ENCODE measurements at places on chromosomes 5 and 9.

DNA sequence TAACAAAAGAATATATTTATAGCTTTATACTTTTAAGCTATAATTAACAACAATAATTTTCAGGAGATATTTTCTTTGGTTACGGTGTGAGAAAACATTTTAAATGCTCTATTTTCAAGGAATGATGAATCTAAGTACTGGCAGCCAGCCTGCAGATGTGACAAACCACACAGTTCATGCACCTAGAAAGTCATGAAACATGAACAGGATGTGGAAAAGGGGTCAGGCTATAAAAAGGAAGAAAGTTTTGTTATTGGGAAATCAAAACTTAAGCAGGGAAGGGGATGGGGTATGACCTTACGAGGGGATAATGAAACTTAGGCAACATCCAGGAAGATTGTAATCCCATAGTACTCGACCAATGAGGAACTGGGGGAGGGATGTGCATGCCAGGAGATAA is 508.7 kb upstream of the GRAMD2B start:
- DNase-seq: peak; percentile 11

- DNase-seq: peak; percentile 52
Measured at GRCh38 chr9:69199769-69200470, 25.8 kb downstream of the TJP2 start.

DNA sequence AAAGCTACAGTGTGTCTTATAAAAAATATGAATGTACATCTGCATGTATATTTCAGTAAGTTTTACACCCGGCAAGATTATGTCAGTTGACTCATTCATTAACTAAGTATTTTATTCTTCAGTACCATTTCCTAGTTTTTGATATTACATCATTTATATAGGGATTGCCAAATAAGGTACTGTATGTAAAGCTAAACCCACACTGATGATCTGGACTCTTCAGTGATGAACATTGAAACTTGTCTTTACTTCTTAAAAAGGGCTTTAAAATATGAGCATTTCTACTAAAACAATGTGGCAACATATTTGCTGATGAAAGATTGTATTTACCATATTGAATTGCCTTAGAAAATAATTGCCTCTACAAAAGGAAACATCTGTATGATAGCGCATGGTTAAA is 151.8 kb upstream of the TLX3 start:
- no peak for DNase-seq

- no peak for DNase-seq
Measured at GRCh38 chr5:130529511-130530485, 625.5 kb downstream of the CHSY3 start.

DNA sequence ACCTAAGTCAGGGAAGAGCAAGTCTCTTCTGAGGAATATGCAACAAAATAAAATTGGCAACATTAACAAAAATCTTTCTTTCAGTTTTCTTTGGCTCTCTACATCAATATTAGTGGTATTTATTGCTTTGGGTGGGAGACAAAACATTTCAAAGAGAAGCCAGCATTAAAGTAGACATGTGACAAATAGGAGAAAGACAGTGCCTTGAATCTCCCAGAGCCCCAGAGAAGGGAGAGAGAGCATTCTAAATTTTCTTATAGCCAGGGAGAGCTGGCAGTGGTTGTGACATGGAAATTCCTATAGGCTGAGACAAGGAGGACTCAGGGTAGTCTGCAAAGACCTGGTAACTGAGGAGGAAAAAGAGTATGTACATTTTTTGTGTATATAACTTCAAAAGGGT is 79.4 kb upstream of the NREP start:
- peak; percentile 29 for DNase-seq

DNA sequence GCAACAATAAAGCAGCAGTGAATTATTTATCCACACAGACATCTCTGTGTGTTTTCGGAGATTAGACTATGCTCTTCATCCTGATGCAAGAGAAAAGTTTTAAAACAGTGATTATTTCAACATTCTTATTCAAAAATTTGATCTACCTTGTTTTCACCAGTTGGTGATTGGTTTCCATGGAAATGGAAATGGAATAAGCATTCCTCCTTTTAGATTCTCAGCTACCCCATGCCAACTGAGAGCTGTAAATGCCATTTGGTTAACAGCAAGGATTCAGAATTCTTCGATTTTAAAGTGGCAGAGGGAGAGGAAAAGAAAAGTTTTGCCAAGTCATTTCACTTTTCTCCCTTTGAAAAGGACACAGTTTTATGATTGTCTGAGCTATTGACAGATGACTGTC is 154.7 kb downstream of the PCSK5 start:
- DNase-seq: no peak

DNA sequence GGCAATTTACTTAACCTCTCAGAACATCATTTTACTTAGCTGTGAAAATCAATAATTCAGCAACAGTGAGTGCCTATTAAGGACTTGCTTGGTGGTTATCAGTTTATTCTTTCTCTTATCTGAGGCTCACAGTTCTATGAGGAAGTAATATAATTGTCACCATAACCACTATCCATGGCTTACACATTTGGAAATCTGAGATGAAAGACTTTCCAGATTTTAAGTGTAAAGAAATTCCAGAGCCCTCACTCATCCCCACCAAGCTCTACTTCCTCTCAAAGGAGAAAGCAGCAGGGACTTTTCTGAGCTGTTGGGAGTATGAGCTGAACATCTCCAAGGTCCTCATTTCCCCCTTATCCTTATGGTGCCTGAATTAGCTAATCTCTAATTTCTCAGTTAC is 321.5 kb downstream of the FBXL7 start:
- peak; percentile 24 for DNase-seq

GRCh38 chr5:2482778-2483177 is 268.7 kb downstream of the IRX2 start:
- no peak for DNase-seq

DNA sequence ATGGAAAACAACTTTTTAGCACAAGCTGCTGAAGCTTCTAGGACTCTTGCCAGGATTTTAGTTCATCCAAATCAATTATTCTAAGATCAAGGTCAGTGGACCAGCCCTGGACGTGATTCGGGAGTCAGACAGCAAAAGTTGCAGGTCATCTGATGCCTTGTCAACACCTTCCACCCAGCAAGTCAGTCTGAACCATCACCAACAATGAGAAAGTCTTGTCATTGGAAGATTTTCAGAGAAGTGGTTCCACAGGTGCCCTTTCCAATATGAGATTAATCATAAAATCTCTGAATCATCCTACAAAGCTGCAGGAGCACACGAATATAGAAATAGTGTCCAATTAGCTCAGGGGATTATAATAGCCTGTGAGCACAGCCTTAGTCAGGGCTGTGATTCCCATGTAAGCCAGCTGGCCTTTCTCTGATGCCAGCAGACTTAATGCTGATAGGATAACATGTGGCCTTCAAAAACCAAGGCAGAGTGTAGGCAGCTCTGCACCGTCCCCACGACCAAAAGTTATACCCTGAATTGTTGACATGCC is 445.0 kb upstream of the TRPC7 start:
- DNase-seq: peak; percentile 79

DNA sequence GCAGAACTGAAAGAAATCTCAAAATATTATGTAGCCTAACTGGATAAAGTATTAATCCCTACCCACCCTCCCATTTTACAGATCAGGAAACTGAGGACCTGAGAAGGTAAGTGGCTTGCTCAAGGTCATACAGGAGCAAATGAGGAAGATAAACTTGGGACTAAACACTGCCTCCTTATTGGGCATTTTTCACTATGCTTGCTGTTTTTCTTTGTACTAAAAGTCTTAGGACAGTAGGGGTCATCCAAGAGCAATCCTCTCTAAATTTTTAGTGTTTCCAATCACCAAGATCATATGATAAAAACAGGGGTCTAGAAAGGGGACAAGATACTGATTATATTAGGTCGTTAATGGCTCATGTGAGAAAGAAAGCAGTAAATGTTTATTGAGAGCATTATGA is 80.8 kb downstream of the RORB start:
- peak; percentile 3 for DNase-seq

DNA sequence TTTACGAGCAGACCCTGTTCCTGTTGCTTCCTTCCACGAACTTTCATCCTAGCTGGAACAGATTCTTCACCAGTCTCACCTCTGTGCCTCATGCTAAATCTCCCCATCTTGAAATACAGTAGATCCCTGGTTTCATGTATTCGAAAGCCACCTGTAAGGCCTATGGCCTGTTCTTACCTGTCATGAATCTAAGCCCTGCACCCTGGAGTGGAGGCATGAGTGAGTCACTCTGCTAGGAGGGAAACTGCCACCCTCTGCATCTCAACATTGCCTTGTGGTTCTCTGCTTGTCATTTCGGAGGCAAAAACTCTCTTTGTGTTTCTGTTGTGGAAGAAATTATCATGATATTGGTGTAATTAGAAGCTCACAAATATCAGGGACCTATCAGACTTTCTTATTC is 320.0 kb downstream of the ENC1 start:
- DNase-seq: no peak

DNA sequence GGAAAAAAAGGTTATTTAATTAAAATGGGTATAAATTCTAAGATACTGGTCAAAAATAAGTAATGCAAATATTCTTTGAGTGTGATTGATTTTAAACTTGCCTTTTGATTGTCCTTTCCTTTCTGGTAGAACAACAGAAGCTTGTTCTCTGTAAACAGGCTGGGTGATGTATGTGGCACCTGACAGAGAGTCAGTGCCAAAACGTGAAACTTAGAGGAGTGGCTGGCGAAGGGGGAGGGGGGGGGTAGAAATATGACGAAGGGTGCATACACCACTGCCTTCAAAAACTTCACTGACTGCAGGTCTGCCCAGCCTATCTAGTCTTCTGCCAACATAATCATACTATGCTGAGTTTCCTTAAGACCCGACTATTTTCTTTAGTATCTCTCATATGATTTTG is 629.8 kb upstream of the SEMA6A start:
- no peak for DNase-seq

GRCh38 chr9:131116281-131117120 is 8.9 kb upstream of the NUP214 start:
- peak; percentile 22 for DNase-seq

- DNase-seq: no peak
Measured at GRCh38 chr5:7018601-7019000, 305.4 kb downstream of the TENT4A start.

- peak; percentile 93 for DNase-seq
Measured at GRCh38 chr9:109986521-109986991, 206.6 kb downstream of the PALM2AKAP2 start.

- DNase-seq: no peak
Measured at GRCh38 chr9:18544456-18544855, 70.5 kb downstream of the ADAMTSL1 start.

DNA sequence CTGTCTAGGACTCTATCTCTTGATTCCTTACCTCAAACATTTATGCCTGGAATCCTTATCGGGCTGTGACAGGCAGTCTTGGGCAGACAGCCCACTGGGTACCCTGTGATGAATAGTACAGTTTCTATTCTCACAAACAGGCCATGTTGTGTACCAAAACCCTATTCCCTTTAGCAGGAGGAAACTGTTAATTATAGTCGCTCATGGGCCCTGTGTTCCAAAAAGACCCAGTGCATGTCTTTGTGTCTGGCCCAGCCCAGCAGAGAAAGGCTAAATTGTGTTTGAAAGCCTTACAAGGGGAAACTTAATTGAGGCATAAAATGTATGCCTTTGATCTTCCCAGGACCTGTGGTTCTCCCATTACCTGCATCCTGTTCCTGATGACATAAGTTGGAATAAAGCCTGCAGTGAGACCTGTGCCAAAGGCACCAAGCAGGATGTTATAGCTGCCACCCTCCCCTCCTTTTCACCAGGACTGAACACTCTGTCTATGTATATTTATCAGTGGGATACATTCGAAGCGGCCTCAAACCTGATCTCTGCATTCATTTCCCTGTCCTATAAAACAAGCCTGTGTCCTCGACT is 43.3 kb downstream of the TLR4 start:
- DNase-seq: peak; percentile 7

- DNase-seq: peak; percentile 30
Measured at GRCh38 chr9:88258601-88259000, 120.3 kb upstream of the SPATA31C2 start.

- DNase-seq: peak; percentile 23
Measured at GRCh38 chr9:81724242-81724889, 35.0 kb upstream of the TLE1 start.

DNA sequence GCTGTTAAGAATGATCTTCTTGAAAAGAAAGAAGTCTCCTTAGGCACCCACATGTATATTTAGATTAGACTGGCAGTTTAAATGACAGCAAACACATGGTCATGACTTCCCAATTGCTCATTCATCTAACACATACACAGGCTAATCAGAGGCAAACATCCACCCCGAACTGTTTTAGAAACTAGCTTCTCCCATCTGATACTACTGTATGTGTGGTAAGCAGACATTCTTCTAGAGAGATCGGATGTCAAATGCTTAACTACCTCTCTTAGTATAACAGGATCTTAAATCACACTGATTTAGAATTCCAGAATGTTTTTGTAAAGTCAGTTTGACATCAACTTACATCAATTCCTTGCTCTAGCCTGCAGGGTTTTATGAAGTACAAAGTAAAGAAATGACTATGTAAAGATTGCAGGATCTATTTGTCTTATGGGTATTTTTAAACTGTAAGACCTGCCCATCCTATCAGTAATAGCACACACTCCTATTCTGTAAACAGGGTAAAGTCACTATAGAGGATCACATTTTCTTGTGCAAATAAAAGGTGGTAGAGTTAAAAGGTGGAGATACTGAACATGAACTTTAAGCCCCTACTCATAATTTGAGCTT is 239.7 kb downstream of the MLLT3 start:
- DNase-seq: peak; percentile 17

GRCh38 chr5:148455185-148455584 is 71.4 kb downstream of the FBXO38 start:
- DNase-seq: peak; percentile 18

- peak; percentile 84 for DNase-seq
Measured at GRCh38 chr5:133868946-133869518, 99.4 kb downstream of the C5orf15 start.
